ENCODE measurements at places on chromosomes 11 and 22.
A peak's percentile ranks its signal among the peaks of the same experiment; 100 is the strongest.

- DNase-seq: no peak
Observed at GRCh38 chr11:64364911-64365310, 5.9 kb downstream of the RPS6KA4 start.

DNA sequence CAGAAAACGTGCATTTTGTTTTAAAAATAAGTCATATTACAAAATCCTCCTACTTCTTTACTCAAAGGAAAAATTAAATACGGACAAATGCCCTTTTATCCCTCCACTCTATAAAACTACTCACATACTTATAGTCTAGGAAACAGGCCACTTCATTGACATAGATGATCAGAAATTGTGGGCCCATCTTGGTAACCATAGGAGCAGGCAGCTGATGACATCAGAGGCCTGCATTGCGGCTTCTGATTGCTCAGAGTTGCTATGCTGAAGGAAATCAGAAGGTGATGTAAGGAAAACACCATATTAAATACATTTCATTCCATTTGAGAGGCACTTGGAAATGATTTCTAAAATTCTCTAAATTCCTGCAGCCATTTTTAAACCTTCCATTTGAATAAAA, 27.0 kb downstream of the FAM76B start:
- DNase-seq: no peak

GRCh38 chr22:43529934-43530333, 118.1 kb downstream of the MPPED1 start:
- no peak for DNase-seq

GRCh38 chr11:13260201-13260962, 17.2 kb upstream of the BMAL1 start:
- no peak for DNase-seq

DNA sequence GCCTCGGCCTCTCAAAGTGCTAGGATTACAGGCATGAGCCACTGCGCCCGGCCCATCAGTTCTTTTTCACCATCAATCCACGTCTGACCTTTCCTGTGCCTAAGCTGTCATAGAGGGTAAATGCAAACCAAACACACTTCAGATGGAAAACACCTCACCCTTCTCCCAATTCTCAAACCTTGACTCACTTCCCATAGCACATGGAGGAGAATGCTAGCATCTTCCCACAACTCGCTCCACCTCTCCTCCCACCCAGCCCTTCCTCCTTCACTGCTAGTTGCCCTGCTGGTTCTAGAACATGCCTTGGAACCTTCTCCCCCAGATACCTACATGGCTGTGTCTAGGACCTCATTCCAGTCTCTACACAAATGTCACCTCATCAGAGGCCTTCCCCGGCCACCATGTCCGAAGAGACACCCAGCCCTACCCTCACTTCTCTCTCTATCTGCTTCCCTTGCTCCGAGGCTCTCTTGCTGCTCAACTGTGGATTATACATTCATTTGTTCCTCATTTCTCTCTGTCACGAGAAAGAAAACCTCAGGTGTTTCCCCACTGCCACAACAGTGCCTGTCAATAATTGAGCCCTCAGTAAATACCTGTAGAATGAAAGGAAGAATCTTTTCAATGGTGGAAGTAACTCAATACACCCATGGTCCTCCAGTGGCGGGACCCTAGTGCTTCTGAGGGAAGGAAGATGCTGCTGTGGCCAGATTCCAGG, 21.3 kb upstream of the NCF4 start:
- no peak for DNase-seq

DNA sequence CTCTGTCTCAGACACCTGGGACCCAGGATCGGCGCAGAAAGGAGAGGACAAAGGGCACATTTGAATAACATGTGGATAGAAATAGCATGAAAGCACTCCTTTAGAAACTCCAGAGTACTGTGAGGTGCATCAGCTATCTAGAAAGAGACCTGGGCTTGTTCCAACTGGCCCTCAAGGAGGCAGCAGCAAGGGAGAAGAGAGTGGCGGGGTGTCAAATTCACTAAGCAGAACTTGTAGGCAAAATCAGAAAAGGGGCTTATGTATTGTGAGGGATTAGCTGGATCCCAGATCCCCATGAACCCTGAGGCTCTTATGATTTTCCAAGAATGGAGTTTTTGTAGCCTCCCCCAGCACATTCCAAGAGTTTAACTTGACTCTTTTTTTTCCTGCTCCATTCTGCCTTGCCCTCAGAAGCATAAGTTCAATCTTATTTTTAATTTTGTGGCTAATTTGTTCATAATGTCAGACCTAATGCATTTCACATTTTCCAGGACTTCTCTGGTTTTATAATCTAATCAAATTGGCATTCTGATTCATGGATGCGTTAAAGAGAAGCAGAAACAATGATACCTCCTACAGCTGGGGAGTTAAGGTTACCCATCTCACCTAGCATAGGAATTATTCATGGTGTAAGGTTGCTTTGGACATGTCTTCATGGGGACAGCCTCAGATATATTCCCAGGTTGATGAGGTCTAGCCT, 33.6 kb downstream of the USH1C start:
- DNase-seq: no peak

- no peak for DNase-seq
Observed at GRCh38 chr11:88188251-88188931, 13.1 kb upstream of the RAB38 start.

DNA sequence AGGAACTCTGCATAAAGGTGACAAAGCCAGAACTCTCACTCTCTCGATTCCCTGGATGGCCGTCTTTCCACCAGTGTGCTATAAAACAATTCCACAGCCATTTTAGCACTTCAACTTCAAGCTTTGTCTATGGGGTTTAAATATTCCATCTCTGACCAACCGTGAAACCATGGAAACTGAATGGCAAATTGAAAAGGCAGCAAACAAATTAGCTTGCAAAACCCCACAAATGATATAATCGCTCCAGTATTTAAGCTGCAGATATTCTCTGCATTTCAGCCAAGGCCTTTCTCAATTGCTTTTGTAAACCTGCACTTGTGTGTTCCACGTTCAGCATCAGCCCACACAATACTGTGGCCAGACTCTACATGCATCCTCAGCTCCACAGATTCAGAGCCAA, 131.7 kb upstream of the ISX start:
- no peak for DNase-seq

DNA sequence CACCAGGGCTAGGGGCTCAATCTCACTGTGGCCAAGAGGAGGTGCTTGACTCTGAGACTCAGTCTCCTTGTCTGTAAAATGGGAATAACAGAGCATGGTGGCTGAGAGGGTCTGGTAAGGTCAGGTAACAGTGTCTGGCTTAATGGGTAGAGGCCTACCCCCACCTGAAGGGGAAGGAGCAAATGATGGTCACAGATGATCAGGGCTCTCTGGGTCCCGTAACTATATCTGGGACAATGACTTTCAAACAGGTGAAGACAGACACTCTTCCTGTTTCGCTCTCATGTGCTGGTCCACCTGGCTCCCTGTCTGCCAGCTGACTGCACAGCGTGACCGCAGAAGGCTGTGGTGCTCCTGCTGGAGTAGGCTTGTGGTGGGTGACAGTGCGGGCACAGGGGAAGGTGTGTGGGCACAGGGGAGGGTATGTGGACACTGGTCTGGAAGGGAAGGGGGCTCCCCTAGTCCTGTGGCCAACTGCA, 4.0 kb downstream of the A4GALT start:
- no peak for DNase-seq

- no peak for DNase-seq
Observed at GRCh38 chr11:9030601-9031000, 26.8 kb upstream of the NRIP3 start.

DNA sequence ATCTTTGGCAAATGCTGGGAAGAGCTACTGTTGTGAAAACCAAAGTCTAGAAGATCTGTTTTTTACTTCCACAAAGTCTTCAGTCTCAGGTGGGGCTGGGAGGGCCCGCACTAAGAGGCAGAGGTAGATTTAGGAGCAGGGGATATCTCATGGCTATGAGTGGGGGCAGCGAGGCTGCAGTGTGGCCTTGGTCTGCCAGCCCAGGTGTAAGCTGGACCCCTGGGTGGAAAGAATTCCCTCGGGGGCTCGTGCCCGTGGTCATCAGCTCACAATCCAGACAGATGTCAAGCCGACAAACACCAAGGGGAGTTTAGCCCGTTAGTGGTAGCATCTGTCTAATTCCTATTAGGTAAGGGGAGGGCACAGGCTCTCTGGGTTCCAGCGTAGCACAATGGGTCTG, 9.0 kb downstream of the PKNOX2 start:
- DNase-seq: no peak

DNA sequence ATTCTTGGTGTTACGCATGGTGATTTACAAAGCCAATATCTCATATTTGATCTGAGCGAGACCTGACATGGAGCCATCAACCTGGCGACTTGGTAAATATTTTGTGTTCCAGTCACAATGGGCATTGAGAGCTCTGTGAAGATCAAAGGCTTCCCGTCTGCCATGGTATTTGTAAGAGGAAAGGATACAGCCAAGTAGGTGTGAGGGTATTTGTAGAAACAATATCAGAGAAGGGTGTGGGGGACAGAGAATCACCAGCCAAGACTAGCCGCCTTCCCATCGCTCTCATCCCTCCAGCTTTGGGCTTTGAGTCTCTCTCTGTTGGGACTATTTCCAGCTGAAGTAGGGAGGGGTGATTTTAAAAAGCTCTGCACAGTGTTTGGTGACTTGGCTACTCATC, 173.4 kb upstream of the BDNF start:
- DNase-seq: no peak

- no peak for DNase-seq
Observed at GRCh38 chr11:19766206-19766605, 53.6 kb downstream of the NAV2 start.

GRCh38 chr11:117946842-117947526, 17.8 kb upstream of the TMPRSS13 start:
- peak; percentile 75 for DNase-seq

- no peak for DNase-seq
Observed at GRCh38 chr11:2751523-2752203, 51.9 kb upstream of the KCNQ1OT1 start.

DNA sequence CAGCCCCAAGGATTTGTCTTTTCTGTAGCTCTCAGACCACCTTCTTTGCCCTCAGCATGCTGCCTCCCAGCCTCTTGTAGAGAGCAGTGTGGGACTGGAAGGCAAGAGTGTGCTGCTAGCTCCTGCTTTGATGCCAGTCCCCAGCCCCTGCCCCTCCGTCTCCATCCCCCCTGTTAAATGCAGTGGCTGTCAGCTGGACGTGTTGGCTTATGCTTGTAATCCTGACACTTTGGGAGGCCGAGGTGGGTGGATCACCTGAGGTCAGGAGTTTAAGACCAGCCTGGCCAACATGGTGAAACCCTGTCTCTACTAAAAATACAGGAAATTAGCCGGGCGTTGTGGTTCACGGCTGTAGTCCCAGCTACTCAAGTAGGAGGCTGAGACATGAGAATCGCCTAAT, 15.5 kb downstream of the SNRPD3 start:
- no peak for DNase-seq

GRCh38 chr11:44658506-44658850, 68.3 kb upstream of the TSPAN18 start:
- no peak for DNase-seq

GRCh38 chr11:27025312-27025955, 15.2 kb upstream of the BBOX1 start:
- no peak for DNase-seq

GRCh38 chr11:115244758-115245157, 259.5 kb downstream of the CADM1 start:
- DNase-seq: peak; percentile 63

DNA sequence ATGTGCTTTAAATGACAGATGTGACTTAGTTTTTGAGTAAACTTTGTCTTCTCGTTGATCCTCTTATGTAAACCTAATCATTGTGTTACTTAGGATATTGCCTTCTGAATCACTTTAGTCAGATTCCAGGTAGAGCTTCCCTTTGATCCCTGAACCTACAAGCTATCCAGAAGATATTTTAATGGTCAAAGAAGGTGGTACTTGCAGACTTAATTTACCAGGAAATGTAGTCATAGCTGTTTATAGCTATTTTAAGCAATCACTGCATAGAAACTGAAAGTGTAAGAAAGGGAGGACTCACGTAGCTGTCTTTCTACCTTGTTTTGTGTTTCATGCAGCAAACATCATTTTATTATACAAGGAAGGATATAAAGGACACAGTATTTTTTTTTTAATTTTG, 189.5 kb downstream of the DDX10 start:
- no peak for DNase-seq

- DNase-seq: no peak
Observed at GRCh38 chr11:75635066-75635862, 33.6 kb downstream of the MAP6 start.

DNA sequence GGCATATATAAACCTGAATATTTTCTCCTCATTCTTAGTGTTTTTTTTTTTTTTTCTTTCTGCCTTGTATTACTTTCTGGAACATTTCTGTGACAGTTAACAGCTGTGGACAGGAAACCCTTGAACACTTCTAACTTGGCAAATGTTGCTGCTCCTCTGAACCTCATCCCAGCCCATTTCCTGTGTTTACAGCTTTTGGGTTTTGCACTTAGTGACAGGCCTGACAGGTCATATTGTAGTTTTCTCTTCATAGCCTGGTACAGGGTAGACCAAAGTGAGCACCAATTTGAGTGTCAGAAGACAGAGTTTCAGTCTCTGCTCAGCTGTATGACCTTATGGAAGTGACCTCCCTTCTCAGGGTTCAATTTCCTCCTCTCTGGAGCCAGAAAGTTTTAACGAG, 91.6 kb downstream of the STIM1 start:
- DNase-seq: no peak

GRCh38 chr11:55697817-55698216, 35.8 kb downstream of the OR4C6 start:
- DNase-seq: no peak

GRCh38 chr11:69531071-69531716, 49.7 kb downstream of the LINC01488 start:
- no peak for DNase-seq

- DNase-seq: no peak
Observed at GRCh38 chr22:49688516-49689254, 139.0 kb downstream of the BRD1 start.

DNA sequence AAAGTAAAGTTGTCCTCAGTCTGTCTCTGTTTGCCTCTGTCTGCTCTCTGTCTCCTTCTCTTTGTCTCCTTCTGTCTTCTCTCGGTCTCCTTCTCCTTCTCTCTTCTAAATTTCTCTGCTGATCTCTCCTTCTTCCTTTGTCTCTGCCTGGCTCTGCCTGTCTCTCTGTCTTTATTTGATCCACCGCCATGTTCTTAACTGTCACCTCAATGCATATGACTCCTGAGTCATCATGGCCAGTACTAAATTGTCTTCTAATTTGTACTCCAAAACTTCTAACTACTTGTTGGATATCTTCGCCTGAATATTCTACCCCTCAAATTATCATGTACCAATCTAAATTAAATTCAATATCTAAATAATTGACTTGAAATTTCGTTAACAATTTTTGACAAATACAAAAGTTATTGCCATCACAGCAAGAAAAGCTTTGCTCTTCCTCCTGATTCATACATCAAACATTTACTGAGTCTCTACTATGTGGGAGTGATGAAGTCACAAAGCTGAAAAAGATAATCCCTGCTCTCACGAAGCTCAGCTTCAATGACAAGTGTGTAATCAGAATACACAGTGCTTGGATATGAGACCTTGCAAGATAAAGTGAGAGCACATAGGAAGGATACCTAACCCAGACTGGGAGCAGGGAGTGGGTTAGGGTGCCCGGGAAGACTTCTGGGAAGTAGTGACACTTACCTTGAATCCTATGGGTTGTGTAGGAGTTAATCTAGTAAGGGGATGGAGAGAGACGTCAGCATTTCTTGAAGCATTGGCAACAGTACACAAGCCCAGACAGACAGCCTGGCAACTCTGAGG, 193.0 kb downstream of the MAML2 start:
- no peak for DNase-seq
